NCI-H2081 (cell line): ENCODE measurements at places on chromosomes 16 and 17.

GRCh38 chr17:5424909-5425308 lies 4.9 kb downstream of the RPAIN start:
- DNase-seq, result no peak

- DNase-seq, result no peak
Measured at GRCh38 chr16:75919664-75920063, 193.4 kb upstream of the CPHXL start.

DNA sequence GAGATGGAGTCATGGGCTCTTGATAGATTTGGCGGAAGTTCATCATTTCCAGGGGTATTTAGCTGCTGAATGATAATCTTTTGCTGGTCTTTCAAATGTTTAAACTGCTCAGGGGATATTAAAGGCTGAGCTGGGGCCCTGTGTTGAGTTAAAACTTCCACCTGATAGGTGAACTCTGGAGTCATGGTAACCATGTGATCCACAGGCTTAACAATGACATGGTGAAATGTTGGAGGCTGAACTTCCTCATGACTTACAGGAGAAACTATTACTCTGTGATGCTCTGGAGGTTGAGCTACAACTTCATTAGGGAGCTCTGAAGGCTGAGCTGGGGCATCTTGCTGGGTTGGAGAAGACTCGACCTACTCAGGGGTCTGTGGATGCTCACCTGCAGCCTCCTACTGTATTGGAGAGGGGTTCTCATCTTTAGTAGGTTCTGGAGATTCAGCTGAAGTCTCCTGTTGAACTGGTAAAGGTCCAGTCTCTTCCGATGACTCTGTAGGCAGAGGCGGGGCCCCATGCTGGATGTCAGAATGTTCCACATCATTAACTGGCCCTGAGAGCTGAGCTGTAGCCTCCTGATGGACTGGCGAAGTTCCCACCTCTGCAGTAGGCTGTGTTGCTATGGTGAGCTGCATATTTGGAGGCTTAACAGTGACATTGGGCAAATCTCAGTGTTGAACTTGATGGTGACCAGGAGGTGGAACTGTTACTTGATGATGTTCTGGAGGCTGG lies 24.2 kb downstream of the RDM1 start:
- DNase-seq, result no peak

DNA sequence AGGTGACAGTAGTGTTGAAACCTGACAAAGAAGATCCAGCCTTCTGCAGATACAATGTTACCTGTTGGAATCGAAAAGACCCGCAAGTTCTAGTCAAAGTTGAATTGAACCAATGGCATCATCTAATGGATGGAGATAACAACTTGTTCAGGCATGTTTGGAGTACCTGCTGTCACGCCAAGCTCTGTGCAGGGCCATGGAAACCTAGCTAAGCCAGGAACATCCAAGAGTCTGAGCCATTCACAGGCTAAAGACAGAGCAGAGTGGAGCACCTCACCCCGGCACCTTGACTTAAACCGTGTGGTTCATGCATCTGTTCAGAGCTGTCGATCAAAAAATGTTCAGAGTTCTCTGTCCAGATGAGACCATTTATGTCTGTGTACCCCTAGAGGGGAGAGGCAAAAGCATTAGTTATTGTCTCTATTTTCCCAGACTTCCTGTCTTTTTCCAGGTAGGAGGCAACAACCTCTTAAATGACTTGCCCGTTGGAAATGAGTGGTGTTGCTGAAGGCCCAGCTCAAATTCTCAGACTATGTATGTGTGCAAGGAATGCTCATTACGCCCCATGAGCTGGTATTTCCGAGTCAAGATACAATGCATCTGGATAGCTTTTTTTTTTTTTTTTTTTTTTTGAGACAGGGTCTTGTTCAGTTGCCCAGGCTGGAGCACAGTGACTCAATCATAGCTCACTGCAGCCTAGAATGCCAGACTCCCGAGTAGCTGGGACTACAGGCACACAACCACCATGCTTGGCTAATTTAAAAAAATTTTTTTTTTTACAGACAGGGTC lies 44.9 kb upstream of the XYLT1 start:
- no peak for DNase-seq

DNA sequence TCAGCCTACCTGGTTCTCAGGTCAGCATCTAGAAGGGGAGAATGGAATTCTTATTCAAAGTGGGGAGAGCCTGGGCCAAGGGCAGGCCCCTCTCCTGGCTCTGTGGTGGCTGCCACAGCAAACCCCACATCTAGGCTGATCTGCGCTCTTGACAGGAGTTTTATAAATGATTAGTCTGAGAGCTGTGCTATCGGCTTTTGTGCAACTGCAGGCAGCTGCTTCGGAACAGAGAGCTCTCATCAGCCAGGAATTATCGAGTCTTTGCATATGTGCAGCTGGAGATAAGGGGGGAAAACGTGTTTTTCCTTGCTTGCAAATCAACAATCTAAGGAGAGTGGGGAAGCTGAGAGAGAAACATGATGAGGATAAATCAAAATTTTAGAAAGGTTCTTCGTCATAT lies 91.7 kb downstream of the HS3ST3A1 start:
- no peak for DNase-seq

DNA sequence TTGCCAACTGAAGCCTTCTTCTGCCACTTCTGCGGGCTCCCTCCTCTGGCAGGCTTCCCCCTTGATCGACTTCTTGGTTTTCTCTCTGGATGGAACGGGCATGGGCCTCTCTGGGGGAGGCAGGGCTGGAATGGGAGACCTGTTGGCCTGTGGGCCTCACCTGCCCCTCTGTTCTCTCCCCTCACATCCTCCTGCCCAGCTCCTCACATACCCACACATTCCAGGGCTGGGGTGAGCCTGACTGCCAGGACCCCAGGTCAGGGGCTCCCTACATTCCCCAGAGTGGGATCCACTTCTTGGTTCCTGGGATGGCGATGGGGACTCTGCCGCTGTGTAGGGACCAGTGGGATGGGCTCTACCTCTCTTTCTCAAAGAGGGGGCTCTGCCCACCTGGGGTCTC lies 6.5 kb upstream of the LASP1NB start:
- DNase-seq, result no peak

GRCh38 chr16:2813771-2814221 lies 3.2 kb upstream of the PRSS21 start:
- no peak for DNase-seq

GRCh38 chr16:19142939-19143598 lies 25.0 kb upstream of the SYT17 start:
- DNase-seq, result no peak

DNA sequence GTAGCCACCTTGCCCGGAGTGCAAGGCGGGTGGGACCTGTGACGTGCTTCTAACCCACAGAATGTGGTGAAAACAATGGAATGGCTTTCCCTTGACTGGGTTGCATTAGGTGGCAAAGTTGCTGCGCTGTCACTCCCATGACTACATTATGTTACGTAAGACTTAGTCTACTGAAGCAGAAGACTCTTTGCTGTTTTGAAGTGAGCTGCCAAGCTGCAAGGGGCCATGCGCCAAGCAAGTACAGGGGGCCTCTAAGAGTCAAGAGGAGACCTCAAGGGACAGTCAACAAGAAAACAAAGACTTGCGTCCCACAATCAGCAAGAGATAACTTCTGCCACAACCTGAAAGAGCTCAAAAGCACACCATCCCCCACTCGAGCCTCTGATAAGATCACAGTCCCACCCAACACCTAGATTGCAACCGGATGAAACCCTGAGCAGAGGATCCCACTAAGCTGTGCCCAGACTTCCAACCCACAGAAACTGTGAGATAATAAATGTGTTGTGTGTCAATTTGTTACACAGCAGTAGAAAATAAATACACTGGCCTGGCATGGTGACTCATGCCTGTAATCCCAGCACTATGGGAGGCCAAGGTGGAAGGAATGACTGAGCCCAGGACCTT lies 16.5 kb downstream of the ANKRD11 start:
- DNase-seq, result no peak

- DNase-seq, result no peak
Measured at GRCh38 chr16:4052096-4052495, 64.1 kb downstream of the ADCY9 start.

GRCh38 chr17:45316434-45317110 lies at the start of gene MAP3K14:
TSS of gene MAP3K14 (minus strand) at chr17:45317020. CDS start at chr17:45290745, 26,275 bp downstream.
- DNase-seq, result peak; percentile 77

GRCh38 chr17:43020030-43020621 lies 2.1 kb downstream of the VAT1 start:
- no peak for DNase-seq

DNA sequence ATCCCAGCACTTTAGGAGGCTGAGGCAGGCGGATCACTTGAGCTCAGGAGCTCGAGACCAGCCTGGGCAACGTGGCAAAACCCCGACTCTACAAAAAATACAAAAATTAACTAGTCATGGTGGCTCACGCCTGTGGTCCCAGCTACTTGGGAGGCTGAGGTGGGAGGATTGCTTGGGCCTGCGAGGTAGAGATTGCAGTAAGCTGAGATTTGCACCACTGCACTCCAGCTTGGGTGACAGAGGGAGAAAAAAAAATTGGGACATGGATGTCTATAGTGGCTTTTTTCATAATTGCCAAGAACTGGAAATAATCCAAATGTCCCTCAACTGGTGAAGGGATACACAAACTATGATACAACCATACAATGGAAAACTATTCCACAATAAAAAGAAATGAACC lies 28.6 kb downstream of the OSBPL7 start:
- DNase-seq, result no peak

- DNase-seq, result peak; percentile 78
Measured at GRCh38 chr17:49557312-49558024, 18.2 kb upstream of the NXPH3 start.

GRCh38 chr16:27273670-27274423 lies 5.3 kb upstream of the NSMCE1 start:
- no peak for DNase-seq

DNA sequence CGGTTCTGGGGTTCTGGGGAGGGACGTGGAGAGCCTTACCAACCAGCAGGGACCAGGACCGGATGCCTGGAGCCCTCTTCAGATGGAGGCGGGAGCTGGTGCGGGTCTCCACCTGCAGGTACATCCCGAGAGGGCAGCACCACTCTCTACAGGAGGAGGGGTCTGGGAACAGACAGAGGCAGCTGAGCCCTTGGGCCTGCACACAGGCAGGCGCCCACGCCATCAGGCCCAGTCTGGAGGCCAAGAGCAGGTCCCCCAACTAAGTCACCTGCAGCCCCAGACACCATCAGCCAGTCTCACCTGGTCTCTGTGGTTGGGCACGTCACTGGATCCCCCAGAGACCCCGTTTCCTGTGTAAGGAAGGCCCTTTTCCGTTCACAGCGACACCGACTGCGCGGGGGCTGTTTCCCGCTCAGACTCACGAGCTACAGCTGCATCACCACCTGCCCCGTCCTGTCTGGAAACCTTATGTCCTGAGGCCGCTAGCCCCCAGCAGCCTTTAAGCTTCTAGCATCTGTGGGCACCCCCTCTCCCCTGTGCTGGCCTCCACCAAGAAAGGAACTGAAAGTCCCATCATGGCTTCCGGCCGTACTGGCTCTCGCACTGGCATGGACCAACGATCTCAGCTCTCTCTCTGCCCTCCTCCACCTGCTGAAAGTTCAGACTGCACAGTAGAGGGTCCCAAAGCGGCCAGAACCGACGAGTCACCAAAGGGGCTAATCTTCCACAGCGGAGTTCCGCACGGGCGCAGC lies 1.2 kb downstream of the CYBC1 start:
- DNase-seq, result no peak

- peak; percentile 21 for DNase-seq
Measured at GRCh38 chr16:3654249-3654991, at the start of gene DNASE1. TSS of gene DNASE1 (plus strand) at chr16:3654691. CDS start at chr16:3655374, 683 bp downstream.

GRCh38 chr17:81513753-81514488 lies 1.3 kb upstream of the ACTG1 start:
- peak; percentile 81 for DNase-seq

DNA sequence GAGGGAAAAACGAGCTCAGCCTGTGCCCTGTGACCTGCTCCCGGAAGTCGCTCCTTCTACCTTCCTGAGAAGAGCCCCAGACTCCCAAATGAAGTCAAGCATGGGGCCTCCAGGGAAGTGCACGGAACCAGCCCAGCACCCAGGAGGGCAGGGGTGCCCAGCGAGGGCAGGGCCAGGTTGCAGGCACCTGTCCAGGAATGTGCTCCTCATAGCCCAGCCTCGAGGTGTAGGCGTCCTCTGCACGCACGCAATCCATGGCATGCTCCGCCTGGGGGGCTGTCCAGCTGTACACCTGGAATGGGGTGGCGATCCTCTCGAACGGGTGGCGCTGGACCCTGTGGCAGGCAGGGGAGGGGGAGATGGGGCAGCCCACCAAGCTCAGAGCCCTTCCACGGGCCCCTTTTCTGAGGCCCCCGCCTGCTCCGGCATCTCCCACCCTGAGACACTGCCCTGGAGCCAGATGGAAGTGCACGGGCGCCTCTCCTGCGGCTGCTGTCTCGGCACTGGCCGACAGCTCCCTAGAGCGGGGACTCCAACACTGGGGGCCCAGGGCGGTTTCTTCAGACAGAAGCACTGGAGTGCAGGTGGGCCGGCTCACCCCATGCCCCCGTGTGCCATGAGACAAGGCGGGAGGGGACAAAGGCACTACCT lies 10.9 kb downstream of the CLUH start:
- DNase-seq, result no peak

GRCh38 chr17:81735264-81736102 lies 23.4 kb downstream of the SLC25A10 start:
- DNase-seq, result peak; percentile 53

DNA sequence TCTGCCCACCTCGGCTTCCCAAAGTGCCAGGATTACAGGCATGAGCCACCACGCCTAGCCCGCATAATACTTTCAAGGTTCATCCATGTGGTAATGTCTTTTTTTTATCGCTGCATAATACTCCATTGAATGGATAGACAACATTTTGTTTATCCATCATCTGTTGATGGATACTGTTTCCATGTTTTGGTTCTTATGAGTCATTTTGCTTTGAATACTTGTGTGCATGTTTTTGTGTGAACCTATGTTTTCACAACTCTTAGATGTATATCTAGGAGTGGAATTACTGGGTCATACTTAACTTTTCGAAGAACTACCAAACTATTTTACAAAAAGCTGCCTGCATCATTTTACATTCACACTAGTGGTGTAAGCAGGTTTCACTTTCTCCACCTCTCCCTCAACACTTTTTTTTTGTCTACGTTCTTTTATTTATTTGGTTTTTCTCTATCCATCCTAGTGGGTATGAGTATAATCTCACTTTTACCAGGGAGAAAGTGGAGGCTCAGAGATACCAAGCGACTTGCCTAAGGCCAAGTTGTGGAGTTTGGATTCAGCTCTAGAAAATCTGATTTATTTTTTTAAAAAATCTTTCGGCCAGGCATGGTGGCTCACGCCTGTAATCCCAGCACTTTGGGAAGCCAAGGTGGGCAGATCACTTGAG lies 151.2 kb downstream of the CMIP start:
- DNase-seq, result no peak

GRCh38 chr16:51845586-51846305 lies 694.7 kb upstream of the SALL1 start:
- DNase-seq, result no peak
